Peyer's patch (tissue), 4 donors: ENCODE measurements at places on chromosomes 7 and 10.

DNA sequence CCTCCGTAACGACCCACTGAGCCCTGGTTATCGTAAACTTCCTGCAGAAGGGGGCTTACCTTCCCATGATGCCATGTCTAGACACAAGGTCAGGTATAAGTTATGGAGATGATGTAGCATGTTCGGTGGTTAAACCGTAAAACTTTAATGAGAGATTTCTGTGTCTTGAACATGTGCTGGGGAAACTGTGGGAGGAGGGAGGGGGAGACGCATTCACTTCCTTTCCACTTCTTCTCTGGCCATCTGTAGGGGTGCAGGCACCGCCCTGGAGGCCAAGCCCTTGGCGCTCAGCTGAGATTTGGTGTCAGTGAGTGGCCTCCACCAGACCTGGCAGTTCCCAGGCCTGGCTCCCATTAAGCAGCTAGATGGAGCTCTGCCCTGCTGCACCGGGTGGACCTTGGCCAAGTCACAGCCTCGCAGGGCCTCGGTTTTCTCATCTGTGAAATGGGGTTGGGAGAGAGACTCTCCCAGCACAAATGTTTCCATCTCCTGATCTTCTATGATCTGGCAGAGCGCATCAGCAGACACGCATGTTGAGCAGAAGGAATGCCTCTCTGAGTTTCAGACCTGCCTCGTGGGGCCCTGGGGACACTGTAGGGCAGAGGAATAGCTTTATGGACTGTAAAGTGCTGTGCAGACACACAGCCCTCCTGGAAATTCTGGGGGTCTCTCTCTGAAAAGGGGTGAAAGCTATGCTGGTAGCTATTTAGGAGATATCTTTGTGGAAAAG, 106.0 kb downstream of the COL26A1 start:
- DNase-seq: no peak

GRCh38 chr7:23014681-23015080, 751 bp upstream of the HYCC1 start:
- DNase-seq: no peak

GRCh38 chr7:37703361-37703760, 19.8 kb downstream of the GPR141 start:
- DNase-seq: no peak

DNA sequence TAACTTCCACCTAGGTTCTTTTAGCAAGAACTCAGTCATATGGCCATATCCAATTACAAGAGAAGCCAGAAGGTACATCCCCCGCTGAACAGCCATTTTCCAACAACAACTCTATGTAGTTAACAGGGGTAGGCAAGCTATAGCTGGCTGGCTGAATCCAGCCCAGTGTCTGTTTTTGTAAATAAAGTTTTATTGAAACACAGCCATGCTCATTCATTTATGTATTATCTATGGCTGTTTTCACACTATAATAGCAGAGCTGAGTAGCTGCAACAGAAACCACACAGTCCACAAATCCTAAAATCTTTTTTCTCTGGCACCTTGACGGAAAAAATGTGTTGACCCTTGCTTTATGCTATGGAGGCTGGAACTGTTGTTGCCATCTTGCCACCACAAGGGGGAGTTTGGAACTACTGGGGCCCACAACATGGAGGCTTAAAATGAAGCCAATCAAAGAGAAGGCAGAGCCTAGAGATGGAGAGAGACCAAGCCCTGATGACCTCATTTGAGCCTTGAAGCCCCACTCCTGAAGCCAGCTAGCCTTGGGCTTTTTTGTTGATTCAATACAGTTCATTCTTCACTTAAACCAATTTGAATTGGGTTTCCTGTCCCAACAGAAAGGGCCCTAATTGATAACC, 33.3 kb upstream of the XPNPEP1 start:
- DNase-seq: no peak

- no peak for DNase-seq
Observed at GRCh38 chr7:158758586-158759244, 54.1 kb upstream of the NCAPG2 start.

GRCh38 chr7:7868572-7868899, 100.1 kb upstream of the GLCCI1 start:
- no peak for DNase-seq

DNA sequence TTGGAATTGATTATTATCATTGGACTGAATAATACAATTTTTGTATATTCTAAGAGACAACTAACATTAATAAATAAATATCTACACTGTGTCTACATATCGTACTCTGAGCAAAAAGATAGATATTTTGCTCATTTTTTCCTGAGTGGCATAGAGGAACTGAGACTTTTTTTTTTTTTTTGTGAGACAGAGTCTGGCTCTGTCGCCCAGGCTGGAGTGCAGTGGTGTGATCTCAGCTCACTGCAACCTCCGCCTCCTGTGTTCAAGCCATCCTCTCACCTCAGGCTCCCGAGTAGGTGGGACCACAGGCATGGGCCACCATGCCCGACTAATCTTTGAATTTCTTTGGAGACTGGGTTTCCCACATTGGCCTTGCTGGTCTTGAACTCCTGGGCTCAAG, 14.0 kb downstream of the KMT2E start:
- no peak for DNase-seq

DNA sequence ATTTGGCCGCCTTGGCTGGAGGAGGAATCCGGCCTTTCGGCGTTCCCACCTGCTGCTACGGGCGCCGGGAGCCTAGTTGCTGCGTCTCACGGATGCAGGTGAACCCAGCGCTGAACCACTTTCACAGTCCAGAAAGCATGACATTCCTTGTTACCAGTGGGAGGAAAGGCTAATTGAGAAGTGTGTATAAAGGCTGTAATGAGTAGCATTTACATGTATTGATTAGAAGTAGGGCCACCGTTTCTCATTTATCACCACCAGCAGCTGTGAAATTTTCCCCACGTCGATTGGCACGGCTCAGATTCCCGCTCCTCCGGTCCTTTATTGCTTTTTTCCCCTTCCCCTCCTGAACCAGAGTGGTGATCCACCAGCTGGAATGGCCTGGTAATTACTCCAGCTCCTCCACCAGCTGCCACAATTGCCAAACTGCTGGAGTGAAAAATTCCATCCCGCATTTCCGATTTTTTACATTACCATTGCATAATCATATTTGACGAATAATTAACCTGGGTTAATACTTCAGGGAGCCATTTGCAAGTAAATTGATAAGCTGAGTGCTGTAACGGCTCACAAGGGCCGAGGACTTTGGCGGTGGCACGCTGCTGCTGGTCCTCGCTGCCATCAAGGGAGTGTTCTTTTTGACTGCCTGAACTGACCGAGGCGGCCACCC, 153.3 kb downstream of the POU6F2 start:
- no peak for DNase-seq

DNA sequence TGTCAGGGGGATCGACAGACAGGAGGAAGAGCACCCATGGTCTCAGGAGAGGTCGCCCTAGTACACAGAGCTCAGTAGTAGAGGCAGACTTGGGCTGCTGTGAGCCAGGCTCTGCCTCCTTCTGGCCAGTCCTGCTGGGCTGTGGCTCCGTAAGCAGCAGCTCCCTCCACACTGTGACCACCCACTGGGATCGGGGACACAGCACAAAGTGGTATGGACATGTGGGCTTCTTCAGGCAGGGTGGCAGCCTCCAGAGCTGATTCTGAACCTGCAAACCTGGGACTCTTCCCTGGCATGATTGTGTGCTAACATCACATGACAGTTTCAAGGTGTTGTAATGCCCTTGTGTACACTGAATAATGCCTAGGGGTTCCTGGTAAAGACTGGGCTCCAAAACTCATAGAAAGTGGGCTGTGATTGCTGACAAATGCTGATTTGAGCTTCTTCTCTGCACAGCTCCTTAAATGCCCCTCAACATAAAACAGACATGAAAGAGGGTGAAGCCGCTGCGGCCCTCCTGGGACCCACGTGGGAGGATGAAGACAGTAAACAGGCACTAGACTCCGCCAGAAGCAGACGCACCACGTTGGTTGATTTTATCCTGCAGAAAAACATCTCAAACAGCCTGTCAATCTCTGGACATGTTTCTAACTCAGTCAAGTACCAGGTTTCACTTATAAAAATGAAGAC, 76.7 kb downstream of the GPR26 start:
- DNase-seq: no peak

DNA sequence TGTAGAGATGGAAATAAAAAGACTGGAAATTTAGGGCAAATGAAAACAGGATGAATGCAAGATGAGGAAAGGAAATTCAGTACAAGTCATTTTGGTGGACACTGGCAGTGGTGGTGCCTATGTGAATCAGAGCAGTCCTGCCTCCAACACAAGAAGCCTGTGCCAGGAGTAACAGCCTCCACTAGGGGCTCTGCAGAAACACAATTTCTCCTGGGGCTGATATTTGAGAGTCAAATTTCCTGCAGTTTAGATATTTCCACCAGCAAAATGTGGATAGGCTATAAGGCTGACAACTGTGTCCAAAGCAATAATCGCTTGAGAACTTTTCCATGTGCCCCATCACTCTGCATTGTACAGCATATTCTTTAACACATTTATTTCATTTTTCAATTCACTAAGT, 4.7 kb upstream of the PLXDC2 start:
- DNase-seq: no peak

DNA sequence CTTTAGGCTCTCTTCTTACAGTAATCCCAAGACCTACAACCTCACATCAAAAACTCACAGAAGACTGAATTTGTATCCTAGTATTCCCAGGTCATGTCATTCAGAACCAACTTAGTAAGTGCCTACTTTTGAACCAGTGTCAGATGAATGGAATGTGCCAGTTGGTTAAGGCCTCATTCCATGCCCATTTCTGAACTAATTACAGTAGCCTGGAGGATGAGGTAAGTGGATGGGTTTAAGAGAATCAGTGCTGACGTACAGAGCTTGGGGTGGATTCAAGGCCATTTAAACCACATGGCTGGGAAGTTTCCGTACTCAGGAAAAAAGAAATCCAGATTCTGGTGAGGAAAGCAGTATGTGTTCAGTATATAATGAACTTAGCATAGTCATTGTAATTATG, 21.9 kb upstream of the FOXP2 start:
- DNase-seq: no peak

DNA sequence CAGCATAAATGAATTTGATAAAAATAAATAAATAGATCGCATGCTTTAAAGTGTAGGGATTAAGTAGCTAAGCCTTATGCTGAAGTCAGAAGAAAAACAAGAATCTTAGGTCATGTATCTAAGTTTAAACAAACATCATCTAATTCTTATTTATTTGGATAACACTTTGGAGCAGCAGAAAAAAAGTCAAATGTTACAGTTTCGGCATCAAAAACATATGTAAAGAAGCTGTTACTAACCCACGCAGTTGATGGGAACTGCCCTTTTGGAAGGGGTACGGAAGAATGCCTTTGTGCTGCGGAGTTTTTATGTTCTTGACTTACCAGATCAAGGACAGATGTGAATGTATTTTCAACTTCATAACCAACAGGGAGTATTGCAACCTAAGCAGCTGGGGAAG, 37.3 kb upstream of the HABP2 start:
- no peak for DNase-seq

DNA sequence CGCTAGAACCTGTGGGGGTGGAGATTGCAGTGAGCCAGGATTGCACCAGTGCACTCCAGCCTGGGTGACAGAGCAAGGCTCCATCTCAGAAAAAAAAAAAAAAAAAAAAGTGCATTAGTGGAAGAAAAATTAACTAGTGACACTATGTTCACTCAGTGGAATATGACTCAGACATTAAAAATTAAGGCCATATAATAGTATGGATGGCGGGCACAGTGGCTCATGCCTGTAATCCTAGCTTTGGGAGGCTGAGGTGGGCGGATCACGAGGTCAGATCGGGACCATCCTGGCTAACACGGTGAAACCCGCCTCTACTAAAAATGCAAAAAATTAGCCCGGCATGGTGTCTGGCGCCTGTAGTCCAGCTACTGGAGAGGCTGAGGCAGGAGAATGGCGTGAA, 3.4 kb downstream of the PHYH start:
- DNase-seq: no peak

- DNase-seq: no peak
Observed at GRCh38 chr7:113199136-113199535, 80.8 kb upstream of the SMIM30 start.

GRCh38 chr10:46555713-46556514, 544 bp downstream of the GPRIN2 start:
- DNase-seq: peak; percentile 13

DNA sequence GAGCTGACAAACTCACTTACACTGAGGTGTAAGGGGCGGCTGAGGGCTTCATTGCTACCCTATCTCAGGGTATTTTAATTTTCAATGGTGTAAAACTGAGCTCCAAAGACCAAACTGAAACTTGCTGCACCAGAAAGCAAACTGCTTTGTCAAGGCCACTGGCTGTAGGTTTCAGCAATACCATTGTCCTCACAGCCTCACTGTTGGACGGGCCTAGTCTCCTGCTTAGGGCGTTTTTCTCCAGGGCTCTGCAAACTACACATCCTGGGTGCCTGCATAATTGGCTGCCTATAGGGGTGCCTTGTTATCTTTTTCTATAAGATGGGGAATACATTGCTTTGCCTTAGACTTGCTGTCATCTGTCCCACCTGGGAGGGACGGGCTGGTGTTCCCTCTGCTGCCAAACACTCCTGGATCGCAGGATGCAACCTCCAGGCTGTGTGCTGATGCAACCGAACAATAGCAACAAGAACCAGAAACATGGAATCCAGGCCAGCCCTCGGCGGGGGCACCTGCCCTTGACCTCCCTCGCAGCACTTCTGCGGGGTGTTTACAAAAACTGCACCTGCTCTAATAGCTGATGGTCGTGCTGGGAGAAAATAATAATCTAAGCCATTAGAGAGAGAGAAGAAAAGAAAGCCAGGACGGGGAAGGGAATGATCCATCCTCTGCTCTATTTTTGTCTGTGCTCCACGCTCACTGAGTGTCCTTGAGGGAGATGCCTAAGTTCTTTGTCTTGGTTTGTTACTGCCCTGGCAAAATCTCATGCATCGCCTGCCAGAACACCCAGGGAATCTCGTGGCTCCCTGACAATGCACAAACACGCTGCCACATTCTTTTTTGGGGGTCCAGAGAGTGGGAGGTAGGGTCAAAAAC, 104.5 kb downstream of the GALNT17 start:
- no peak for DNase-seq

DNA sequence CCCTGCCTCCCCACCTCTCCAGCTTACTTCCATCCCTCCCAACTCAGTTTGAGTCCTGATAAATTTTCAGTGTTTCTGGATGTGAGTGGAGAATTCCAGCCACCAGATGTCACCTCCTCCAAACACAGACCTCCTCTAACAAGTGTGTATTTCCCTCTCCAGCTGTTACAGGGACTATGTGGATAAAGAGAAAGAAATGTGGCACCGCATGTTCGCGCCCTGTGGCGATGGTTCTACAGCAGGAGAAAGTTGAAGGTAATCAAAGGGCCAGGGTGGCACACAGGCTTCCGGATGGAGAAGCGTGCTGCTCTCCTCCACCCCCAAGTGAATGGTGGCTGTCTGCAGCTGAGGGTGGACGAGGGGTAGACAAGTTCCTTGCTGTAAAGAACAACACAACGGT, 14.7 kb downstream of the FKBP6 start:
- no peak for DNase-seq

DNA sequence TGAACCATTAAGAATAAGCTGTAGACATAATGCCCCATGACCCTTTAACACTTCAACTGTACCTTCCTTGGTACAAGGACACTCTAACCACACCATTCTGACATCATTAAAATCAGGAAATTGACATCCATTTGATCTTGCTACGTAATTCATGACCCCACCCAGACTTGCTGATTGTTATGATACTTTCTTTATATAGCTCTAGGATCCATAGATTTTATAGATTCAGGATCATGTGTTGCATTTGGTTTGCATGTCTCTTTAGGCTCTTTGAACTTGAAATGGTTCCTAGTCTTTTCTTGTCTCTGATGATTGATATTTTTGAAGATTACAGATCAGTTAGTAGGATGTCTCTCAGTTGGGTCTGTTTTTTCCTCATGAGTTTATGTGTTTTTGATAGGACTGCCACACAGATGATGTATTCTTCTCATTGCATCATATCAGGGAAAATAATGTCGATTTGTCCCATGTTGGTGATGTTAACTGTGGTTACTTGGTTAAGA, 13.5 kb downstream of the CCM2 start:
- DNase-seq: no peak
